Naive thymus-derived CD4-positive, alpha-beta T cell (primary cell): ENCODE measurements at places on chromosomes 5 and 9.
A peak's percentile ranks its signal among the peaks of the same experiment; 100 is the strongest.

DNA sequence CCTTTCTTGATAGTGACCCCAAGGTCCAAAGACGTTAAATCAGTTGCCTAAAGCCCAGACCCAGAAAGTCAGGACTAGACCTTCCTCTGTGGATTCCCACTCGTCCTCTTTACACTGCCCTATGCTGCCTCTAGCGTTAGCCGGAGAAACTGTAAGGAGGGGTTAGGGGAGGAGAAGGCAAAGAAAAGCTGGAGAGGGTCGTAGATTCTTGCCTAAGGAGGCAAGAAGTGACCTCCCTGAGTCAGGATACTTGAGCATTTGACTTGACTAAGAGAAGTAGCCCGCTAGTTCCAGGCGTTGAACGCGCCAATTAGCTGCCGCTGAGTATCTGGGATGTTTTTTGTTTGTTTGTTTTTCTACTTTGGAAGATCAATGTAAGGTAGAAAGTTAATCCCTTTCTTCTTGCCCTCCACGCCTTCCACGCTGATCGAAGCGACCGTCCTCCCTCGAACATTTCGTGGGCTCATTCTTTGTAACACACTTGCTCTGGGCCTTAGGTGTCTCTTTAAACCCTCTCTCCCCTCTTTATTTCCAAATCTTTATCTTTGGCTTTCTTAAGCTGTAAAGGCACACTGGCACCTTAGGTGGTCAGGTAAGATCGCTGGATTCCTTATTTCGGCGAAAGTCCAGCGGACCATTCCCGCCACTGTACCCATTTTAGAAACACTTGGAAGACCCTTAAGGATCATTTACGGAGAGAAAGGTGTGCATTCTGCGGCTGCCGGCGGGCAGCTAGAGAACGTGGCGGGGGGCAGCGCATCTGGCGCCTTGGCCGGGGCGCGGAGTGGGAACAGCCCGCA, 5.1 kb upstream of the RGMB start:
- DNase-seq = peak; percentile 33

DNA sequence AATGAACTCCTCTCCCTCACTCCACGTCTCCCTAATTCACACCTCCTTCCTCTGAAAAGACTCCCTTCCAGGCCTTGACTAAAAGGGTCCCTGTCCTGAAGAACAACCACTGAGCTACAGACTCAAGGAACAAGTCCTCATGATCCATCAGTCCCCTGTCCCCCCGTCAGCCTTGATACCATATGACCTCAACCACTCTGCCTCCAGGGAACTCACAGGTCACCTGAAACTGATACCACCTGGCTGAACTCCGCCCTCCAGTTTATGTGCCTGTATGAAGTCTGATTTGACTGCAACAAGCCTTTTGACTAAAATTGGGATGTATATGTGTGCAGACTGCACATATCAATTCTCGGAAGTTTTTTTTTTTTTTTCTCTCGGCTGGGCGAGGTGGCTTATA, 88.7 kb downstream of the UGCG start:
- no peak for DNase-seq

GRCh38 chr9:133864011-133864410, 125.9 kb upstream of the SARDH start:
- no peak for DNase-seq

- DNase-seq = no peak
These were observed 15.8 kb upstream of the NIPAL4 start for GRCh38 chr5:157444224-157444623.

DNA sequence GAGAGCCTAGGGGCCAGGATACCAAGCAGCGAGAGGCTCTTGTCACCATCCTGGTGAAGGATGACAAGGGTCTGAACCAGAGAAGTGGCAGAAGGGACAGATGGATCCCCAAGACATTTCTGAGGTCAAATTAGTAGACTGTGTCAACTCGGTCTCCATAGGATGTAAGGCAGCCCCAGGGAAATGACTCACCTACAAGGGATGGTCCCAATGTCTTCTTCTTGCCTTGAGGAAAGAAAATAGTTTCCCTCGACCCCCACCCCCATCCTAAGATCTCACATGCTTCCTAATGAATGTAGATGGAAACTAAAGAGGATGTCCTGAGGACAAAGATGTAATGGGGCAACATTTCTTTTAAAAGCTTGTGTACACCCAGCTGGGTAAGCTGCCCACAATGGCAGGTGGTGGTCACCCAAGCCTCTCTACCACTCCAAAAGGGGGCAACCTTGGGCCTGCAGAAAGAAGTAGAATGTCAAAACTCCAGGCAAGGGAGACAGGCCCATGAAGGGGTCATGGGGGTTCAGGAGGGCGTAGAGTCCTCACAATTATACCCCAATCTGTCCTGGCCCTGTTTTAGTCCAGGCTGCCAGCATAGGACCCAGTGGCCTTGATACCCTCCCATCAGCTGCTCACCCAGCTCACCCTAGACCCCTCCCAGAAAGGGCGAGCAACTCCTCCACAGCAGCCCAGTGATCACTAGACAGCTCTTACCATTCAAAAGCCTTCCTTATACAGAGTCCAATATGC, 187.4 kb downstream of the ACTL7B start:
- DNase-seq = no peak

GRCh38 chr5:157164521-157164920, 1.5 kb downstream of the GARIN3 start:
- DNase-seq = no peak

DNA sequence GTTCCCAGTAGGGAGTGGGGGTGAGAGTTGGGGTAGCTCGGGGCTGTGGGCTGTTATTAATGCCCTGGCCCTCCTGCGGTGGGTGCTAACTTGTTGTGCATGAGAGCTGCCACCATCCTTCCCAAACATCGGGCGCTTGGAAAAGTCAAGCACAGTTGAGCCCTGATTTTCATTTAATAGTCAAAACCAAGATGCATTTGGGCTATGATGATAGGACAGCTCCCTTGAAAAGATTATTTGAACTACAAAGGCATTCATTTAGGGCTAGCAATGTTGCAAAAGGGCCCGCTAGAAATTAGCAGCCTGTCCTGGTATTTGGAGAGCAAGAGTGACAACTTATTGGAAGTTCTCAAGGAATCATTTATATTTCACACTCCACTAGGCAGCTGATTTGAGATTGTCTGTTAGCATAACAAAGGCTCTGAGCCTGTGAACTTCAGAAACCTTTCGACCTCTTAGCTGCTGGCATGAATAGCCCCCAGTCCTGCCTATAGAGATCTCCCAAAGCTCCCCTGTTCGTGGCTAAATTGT, 128.2 kb upstream of the TMEM161B start:
- DNase-seq = no peak

GRCh38 chr5:136434795-136435194, 69.5 kb upstream of the TRPC7 start:
- no peak for DNase-seq

DNA sequence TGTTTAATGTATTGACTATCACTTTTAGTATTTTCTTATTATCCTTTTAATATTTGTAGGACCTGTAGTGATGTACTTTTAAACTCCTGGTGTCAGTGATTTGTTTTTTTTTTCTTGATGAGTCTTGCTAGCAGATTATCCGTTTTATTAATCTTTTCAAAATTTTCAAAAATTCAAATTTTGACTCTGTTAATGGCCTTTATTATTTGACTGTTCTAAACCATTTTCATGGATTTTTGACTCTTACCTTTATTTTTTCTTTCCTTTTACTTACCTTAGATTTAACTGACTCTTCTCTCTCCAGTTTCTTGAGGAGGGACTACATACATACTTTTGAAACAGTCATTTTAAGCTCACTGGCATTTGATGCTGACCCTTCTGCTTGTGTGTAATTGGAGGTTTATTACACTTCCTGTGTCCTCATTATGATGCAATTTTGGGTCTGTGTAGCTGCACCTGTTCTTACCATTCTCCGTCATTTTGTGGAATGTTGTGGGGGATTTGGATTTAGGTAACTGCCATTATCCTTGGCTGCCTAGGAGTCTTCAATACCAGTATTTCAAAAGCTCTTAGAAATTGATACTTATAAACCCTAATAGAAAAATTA, 32.0 kb upstream of the EXOC3 start:
- DNase-seq = no peak

GRCh38 chr9:89983411-89983810, 378.6 kb downstream of the GADD45G start:
- DNase-seq = no peak

GRCh38 chr5:142521706-142522105, 164.2 kb downstream of the FGF1 start:
- no peak for DNase-seq

GRCh38 chr9:127463382-127463781, 12.1 kb downstream of the LRSAM1 start:
- no peak for DNase-seq
